ENCODE measurements at places on chromosomes 1 and 21. TPM values are rescaled to one million over a fixed set of nuclear protein-coding genes. Genes with fewer than 3 reads are reported as not detected.

HUNK gene
- 0.38 TPM for total RNA-seq

RAB3B gene
- total RNA-seq: not detected

CLCA4 gene
- not detected for total RNA-seq

GJA9 gene
- not detected for total RNA-seq

SPRR2G gene
- total RNA-seq: not detected

RAVER2 gene
- 21.0 TPM for total RNA-seq

C1QTNF12 gene
- not detected for total RNA-seq

RAD54L gene
- total RNA-seq: 0.77 TPM

CNR2 gene
- not detected for total RNA-seq

EFNA1 gene
- 33.3 TPM for total RNA-seq

LCE5A gene
- total RNA-seq: not detected

EXO1 gene
- total RNA-seq: 0.24 TPM

KCNJ9 gene
- total RNA-seq: not detected

CD53 gene
- 19.8 TPM for total RNA-seq

ABCA4 gene
- 0.21 TPM for total RNA-seq

OR14K1 gene
- not detected for total RNA-seq

RNU11 gene
- total RNA-seq: not detected

- no peak for DNase-seq
Observed at GRCh38 chr1:213986020-213986924, 1.5 kb upstream of the PROX1 start.

GRCh38 chr21:42358937-42359336 lies 7.4 kb downstream of the TFF1 start:
- no peak for DNase-seq

DNA sequence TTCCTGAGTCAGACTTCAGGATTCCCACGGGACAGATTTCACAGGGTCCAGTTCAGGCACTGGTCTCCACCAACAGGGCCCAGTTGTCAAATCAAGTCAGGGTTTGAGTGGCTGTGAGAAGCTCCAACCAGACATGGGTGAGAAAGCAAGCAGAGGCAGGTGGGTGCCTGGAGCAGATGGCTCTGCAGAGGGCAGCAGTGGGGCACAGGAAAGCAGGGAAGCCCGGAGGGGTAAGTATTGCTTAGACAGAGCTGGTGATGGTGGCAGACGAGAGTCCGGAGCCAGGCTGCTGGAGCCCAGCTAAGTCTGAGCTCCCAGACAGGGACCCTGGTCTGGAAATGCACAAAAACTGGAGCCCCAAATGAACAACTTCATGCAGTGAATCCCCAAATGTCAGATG lies 40.4 kb downstream of the RIMS3 start:
- no peak for DNase-seq

- DNase-seq: no peak
Observed at GRCh38 chr1:62241371-62242131, 46.9 kb downstream of the L1TD1 start.

- DNase-seq: no peak
Observed at GRCh38 chr1:113834716-113835115, 22.4 kb upstream of the RSBN1 start.

DNA sequence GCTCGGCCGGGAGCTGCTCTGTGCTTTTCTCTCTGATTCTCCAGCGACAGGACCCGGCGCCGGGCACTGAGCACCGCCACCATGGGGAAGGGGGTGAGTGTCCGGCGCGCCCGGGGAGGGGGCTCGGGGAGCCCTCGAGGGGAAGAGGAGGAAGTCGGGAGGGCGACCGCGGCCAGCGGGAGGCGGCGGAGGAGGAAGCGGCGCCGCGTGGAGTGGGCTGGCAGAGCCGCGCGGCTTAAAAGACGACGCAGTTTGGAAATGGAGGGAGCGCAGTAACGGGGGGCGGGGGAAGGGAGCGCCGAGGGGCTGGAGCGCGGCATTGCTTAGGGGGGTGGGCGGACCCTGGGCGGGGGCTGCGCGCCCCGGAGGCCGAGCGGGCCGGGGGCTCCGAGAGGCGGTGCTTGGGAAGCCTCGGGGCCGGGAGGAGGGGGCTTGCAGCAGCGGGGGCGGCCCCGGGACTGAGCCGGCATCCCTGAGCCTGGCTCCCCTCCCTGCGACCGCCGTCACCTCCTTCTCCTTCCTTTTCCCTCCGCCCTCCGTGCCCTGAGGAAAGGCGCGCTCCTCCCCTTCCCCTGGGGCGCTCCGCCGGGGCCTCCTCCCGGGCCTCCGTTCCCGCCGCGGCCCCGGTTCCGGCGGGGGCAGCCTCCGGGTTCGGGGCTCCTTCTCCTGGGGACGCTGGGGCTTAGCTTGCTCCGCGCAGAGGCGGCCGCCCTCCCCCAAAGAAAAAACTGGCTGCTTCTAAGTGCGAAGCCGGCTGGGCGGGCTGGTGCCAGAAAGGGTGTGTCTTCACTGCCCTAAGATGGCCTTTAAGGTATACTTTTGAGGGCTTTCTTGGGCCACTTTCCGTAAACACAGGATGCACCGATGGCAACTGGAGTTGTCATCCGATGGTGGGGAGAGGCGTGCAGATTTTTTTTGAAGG lies 648 bp downstream of the ATP1A1 start:
- peak; percentile 79 for DNase-seq

GRCh38 chr1:163807331-163808049 lies 485.7 kb downstream of the NUF2 start:
- no peak for DNase-seq

DNA sequence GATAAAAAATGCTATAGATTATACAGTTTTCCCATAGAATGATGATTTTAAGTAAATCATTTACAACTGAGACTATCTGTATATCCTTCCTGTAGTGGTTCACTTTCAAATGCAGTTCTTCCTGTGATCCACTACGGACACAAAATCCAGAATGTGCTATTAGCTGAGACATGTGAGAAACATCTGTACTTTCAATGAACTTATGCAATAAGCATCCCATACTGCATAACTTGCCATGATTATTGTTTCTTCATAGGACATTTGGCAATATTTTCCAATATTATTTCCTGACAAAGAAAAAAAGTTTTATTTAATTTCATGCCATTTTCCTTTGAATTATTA lies 83.5 kb upstream of the PRDX6 start:
- DNase-seq: no peak

- DNase-seq: peak; percentile 22
Observed at GRCh38 chr1:109484519-109484975, 842 bp downstream of the ATXN7L2 start.

GRCh38 chr1:46603481-46603857 lies 599 bp downstream of the MKNK1 start:
- no peak for DNase-seq

- no peak for DNase-seq
Observed at GRCh38 chr1:228147768-228148167, 2.0 kb upstream of the GJC2 start.

DNA sequence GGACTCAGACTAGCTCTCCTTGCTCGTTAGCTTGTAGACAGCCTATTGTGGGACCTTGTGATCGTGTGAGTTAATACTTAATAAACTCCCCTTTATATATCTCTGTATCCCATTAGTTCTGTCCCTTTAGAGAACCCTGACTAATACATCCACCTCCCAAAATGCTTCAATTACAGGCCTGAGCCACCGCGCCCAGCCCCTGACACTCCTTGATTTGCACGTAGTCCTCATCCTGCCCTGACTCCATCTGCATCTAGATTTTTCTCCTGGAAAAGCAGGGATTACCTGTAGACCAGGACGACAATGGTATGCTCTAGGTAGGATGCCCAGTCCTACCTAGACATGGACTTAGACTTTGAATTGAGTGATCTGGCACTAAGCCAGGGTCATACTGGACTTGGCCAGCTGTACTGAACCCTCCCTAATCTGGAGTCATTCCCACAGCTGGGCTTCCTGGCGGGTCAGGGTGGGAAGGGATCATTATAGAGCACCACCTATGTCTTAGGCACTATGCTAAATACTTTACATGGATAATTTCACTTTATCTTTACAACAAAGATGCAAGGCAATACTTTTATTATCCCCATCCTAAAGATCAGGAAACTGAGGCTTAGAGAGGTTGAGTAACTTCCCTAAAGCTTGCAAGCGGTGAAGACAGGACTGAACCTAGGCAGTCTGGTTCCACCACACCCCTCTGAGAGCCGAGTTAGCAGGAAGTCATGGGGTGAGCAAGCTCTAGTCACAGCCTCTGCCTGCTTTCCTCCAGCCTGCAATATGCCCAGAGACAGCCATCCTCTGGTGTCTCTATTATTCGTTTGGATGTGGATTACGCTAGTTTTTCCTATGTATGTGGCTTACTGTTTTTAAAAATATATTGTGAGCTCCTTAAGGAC lies 89.4 kb downstream of the DTL start:
- DNase-seq: no peak

DNA sequence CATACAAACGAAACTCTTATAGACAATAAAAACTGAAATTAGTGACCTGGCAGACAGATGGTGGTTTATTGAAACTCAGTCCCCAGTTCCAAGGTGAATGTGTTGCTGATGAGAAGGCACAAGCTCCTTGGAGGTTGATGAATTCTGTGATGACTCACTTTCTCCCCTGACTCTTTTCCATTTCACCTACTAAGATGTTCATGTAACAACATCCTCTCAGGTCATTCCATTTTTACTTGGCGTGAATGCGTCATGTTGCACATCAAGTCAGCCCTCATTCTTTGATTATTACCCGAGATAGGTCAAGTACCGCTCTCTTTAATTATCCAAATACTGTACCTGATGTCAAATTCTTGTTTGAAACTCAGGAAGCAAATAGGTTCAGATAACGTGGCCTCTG lies 10.1 kb upstream of the IL10RB start:
- no peak for DNase-seq

- DNase-seq: no peak
Observed at GRCh38 chr1:228684607-228685006, 50.7 kb upstream of the RHOU start.

GRCh38 chr1:22326372-22326915 lies 125.2 kb upstream of the ZBTB40 start:
- DNase-seq: no peak

DNA sequence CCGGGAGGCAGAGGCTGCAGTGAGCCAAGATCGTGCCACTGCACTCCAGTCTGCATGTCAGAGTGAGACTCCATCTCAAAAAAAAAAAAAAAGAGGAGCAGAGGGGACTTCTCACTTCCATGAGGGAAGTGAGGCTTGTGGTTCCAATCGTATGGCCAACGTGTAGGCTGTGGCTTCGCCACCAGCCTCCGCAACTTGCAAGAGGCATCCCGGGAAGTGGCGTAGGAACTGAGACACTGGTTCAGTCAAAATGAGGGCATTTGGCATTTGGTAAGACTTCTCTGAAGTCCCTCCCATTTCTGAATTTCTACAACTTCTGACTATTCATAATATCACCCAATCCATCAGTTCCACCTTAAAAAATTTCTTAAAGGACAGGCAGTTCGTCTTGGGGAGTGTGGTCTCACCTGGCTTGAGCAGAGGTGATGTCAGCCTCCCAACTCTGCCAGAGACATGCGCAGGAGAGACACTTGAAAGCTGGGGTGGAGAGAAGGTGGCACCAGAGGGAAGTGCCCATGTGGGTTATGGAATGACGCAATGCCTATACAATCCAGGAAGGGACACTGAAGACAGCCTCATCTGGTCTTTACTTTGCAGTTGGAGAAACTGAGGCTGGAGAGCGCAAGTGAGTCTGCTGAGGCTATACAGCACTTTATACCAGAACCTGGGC lies 17.2 kb downstream of the KAZN start:
- no peak for DNase-seq

DNA sequence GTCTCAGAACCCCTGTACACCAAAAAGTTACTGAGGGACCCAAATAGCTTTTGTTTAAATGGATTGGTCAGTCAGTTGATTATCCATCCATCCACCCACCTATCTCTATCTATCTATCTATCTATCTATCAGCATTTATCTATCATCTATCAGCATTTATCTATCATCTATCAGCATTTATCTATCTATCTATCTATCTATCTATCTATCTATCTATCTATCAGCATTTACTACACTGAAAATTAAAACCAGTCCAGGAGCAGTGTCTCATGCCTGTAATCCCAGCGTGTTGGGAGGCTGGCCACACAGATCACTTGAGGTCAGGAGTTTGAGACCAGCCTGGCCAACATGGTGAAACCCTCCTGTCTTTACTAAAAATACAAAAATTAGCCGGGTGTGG lies 47.1 kb downstream of the CLSTN1 start:
- no peak for DNase-seq

DNA sequence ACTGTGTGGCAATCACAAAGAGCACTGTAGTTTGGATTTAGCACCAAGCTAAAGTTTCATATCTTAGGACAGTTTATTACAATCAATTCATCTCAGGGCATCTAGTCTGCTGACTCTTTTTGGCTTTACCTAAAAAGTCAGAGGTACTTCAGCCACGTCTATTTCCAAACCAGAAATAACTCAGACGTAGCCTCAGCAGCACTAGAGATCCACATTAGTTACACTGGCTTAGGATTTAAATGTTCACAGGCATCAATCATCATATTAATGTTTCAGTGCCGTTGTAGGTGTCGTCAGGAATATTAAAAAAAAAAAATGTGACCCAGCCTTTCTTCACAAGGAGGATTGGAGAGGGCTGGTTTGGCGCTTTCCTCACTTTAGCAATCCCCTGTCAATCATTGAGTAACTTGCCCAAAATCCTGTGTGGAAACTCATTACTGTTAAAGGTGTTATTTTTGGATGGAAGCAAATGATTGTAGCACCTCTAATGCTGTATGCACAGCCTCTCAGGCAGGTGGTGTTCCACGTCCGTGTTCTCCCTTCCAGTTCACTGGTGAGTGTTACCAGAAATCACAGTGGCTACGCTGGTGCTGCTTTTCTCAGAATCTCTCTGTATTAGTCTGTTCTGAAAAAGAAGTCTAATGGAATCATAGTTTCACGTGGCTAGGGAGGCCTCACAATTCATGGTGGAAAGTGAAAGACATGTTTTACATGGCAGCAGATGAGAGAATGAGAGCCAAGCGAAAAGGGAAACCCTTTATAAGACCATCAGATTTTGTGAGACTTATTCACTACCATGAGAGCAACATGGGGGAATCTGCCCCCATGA lies 45.4 kb downstream of the NEK7 start:
- DNase-seq: no peak

- peak; percentile 53 for DNase-seq
Observed at GRCh38 chr1:34792868-34793727, at the start of gene GJA4. Gene GJA4 (plus strand): TSS chr1:34792999. CDS start chr1:34794214, 1,215 bp downstream.

- no peak for DNase-seq
Observed at GRCh38 chr1:165403835-165404482, 41.0 kb downstream of the RXRG start.

DNA sequence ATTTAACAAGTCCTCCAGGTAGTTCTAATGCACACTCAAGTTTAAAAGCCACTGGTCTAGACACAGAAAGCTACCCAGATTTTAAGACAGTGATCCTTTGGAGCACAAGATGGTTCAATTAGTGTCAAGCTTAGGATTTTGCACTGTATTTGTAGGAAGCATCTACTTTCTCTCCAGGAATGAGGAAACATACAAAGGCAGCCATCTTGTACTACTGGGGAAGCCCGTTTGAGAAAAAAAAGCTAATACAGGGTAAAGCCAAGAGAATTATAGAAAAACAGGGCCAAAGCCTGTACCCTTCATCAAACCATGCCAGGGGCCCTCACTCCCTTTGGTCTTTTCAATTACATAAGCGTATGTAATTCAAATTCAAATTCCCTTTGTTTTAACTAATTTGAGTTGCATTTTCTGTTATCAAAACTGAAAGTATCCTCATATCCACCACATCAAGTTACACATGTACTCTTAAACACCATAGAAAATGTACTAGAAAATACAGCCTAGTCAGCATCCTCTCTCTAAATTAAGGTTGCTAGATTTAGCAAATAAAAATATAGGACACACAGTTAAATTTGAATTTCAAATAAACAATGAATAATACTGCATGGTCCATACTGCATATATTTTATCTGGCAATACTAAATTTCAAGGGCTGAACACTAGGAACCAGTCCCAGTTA lies 17.4 kb downstream of the PIK3R3 start:
- DNase-seq: no peak

- no peak for DNase-seq
Observed at GRCh38 chr1:209231476-209232156, 351.9 kb upstream of the CAMK1G start.

Measured in left cardiac atrium (tissue), 4 donors.